ENCODE measurements at places on chromosomes 2 and 18. TPM values are rescaled to one million over a fixed set of nuclear protein-coding genes. Genes with fewer than 3 reads are reported as not detected.

GRCh38 chr2:237474931-237475703 is 11.9 kb upstream of the MLPH start:
- DNase-seq: no peak

DNA sequence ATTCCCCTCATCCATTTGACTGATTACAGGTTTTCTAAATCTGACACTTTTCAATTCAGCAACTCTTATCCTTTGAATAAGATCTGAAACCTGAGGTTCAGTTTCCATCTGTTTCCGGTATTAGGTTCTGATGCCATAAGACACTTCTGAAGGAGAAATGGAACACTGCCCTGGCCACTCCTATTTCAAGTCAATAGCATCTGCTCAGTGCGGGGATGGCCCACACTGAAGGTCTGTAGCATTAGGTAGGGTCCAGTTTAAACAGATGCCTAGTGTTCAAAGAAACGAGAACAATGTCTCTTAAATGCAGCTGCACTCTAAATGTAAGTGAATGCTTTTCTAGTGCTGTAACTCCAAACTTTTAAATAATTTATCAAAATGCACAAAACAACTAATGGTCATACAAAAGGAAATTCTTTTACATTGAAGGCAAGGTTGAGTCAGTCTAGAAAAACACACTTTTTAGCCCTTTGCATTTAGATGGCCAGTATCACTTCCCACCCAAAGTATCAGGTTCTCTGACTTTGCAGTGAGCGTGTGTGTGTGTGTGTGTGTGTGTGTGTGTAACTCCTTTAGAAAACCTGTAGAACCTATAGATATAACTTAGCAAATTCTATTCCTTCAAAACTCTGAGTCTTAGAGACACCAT is 78.2 kb downstream of the STK39 start:
- DNase-seq: no peak

GRCh38 chr2:200199005-200199404 is 107.5 kb upstream of the SPATS2L start:
- DNase-seq: no peak

GRCh38 chr2:68009526-68009925 is 53.3 kb downstream of the C1D start:
- no peak for DNase-seq

DNA sequence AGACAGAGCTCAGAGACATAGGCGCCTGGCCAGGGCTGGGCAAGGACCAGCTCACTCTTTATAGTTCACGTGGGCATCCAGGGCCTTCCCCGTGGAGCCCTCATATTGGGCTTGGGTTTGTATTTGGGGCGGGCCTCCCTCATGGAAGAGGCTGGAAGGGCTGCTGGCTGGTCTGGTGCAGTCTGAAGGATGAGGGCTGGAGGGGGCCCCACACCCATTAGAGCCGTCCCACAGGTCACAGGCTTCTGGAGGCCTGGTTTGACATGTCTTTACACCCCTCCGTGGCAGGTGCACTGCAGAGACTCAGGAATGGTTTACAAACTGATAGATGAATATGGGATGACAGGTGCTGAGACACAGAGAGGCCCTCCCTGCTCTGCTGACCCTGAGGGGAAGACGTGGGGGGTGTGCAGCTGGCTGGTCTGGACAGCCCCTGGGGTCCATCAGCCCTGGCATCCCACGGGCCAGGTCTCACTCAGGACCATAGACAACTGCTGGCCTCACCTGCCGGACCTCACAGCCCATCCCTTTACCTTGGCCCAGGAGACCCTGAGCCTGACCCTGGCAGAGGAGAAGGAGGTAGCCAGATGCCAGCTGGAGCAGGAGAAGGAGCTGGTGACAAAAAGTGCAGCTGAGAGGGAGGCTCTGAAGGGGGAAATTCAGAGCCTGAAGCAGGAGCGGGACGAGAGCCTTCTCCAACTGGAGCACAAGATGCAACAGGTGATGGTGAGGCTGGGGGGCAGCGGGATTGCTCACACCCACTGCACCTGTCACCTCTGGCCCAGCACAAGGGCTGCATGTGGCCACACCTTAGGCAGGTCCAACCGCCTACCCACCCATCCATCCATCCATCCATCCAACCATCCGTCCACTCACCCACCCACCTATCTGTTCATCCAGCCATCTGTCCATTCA is 43.9 kb downstream of the CROCC2 start:
- DNase-seq: no peak

GRCh38 chr2:16026816-16027501 is 86.6 kb downstream of the MYCN start:
- no peak for DNase-seq

AMER3 gene
- not detected for total RNA-seq

SERPINB3 gene
- total RNA-seq: 0.12 TPM

Measured in epithelial cell of proximal tubule (primary cell).